ENCODE measurements at places on chromosomes 2 and 18. TPM values are rescaled to one million over a fixed set of nuclear protein-coding genes. Genes with fewer than 3 reads are reported as not detected.

- no peak for DNase-seq
Measured at GRCh38 chr2:117952228-117952627, 61.6 kb downstream of the CCDC93 start.

DNA sequence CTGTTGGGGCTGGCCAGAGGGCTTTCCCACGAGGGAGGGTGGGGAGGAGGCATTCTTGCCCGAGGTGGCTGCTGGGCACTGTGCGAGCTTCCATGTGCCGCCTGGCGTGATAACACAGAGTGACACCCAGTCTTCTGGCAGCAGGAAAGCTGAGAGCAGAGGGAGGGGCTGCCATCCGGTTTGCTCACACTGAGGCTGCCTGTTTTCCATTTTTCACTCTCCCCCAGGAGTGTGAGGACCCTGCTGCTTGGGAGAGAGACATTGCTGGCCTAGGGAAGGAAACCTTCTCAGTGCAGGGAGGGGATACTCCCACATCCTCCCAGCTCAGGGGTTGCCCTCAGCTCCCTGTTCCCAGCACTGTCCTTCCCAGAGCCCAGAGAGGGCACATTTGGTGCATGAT is 73.1 kb downstream of the INHBB start:
- no peak for DNase-seq

DNA sequence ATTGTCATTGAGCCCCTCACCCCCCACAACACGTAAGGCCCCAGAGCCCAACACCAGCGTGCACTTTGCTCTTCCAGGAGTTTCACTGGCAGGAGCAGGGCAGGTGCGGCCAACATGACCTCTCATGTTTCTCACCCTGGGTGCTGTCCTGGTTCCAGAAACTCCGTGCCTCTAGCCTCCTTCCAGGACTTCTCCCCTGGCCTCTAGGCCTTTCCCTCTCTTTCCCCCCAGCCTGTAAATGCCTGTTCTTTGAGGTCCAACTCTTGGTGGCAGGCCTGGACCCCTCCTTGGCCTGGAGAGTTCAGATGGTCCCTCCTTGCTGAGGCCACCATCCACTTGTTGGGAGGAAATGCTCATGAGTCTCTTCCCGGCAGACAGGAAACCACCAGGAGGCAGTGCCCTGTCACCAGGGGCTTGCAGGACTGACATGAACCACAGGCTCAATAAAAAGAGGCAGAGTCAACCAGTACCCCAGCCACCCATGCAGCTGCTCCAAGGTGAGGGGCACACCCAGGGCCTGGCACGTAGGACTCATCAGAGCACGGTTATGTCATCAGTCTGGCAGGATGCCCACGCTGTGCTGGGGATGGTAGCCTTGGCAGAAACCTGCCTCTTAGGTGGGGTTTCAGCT is 1.5 kb downstream of the MALL start:
- no peak for DNase-seq

GRCh38 chr18:60401346-60401745 is 28.8 kb upstream of the MC4R start:
- DNase-seq: no peak

DNA sequence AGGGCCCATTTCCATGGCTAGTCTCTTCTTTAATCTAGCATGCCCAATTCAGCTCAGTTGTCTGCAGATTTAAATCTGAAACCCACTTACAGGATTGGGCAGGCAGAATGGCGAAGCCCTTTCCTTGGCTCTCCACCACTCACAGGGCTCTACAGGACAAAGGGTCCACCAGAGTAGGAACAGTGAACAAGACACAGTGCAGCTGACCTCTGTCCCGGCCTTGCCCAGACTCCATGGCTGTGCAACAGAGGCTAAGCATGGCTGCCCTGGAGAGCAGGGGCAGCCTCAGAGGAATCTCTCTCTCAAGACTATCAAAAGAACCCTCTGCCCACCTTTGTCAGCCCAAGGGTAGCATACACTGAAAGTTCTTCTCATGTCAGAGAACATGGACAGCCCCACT is 9.7 kb upstream of the ATP6V1B1 start:
- no peak for DNase-seq

The MBOAT2 gene
- 70.6 TPM for polyA plus RNA-seq

The FAM124B gene
- 2.2 TPM for polyA plus RNA-seq
